ENCODE measurements at places on chromosomes 7 and 10.

GRCh38 chr10:10605551-10606081 lies 412.1 kb upstream of the CELF2 start:
- no peak for DNase-seq

GRCh38 chr7:133265821-133266220 lies 12.9 kb downstream of the EXOC4 start:
- DNase-seq, result no peak

GRCh38 chr7:81791568-81792518 lies 22.0 kb upstream of the HGF start:
- DNase-seq, result no peak

DNA sequence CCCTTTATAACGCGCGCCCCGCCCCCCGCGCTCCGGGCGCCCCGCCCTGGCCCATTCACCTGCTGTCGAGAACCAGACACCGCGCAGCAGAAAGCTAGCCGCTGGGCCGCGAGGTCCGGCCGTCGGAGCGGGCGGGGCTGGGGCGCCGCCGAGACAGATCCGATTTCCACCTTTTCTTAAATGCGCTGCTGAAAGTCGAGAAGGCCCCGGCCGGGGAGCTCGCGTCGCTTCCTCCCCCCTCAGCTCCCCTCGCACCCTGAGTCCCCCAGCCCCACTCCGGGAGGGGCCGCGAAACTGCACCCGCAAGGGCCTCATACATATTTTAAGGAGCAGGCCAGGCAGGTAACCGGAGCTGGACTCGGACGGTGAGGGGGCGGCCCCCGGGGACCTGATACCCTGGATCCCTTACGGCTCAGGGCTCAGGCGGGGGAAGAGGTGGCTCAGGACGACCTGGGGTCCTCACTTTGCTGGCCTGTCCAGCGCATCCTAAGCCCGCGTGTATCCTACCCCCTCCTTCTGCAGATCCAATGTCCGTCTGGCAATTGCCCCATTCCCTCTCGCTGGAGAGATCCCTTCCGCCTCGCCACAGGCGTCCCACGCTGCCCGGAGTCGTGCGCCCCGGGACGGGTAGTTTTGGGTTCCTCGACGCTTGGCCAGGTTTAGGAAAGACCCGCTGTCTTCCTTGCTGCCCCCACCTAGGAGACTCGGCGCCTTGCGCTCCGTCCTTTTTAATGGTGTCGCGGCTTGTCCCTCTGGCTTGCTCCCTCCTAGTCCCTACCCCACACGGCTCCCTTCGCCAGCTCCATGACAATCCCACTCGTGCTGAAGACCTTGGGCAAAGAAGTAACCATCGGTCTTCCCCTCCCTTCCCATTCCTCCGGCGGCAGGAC lies 170.6 kb downstream of the UBE2H start:
- no peak for DNase-seq

GRCh38 chr10:132855889-132856288 lies 69.9 kb upstream of the NKX6-2 start:
- DNase-seq, result no peak

DNA sequence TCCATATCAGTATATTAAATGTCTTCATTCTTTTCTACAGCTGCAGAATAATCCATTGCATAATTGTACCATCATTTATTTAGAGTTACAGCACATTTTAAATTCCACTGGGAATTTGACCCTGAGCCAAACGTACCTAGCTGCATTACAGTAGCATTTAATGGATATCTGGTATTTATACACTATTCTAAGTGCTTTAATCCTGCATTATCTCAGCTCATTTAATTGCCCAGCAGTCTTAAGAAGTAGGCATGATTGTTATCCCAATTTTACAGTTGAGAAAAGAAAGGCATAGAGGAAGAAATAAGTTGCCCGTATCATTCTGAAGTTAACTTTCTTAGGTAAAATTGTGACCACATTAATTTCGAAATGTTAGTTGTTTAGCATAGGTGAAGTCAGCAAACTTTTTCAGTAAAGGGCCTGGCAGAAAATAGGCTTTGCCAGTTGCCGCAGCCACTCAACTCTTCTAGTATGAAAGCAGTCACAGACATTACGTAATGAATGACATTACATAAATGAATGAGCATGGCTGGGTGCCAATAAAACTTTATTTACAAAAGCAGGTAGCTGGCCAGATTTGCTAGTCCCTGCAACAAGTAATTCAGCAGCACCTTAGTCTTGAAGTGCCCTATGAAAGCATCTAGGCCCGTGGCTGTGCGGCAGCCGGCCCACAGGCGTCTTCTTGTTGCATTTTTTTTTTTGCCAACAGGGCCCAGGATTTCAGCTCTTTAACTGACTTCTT lies 30.0 kb downstream of the GUSB start:
- DNase-seq, result no peak

DNA sequence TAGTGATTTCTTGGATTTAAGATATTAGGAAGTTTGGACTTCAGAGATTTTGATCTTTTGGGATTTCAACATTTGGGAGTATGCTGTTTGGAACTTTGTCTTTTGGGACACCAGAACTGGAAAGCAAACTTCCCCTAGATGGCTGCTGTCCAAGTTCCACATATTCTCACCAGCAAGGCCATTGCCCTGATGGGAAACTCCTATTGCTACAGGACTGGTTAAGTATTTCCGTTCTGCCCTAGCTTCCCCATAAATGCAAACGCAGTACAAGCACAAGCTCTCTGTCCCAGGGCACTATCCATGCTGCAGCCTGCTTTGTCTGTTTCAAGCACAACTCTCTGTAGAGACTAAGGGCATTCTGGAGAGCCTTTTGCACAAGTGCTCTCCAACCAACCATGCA lies 79.3 kb upstream of the SLC25A13 start:
- DNase-seq, result no peak

- DNase-seq, result no peak
Measured at GRCh38 chr10:36278176-36278575, 636.1 kb upstream of the FZD8 start.

DNA sequence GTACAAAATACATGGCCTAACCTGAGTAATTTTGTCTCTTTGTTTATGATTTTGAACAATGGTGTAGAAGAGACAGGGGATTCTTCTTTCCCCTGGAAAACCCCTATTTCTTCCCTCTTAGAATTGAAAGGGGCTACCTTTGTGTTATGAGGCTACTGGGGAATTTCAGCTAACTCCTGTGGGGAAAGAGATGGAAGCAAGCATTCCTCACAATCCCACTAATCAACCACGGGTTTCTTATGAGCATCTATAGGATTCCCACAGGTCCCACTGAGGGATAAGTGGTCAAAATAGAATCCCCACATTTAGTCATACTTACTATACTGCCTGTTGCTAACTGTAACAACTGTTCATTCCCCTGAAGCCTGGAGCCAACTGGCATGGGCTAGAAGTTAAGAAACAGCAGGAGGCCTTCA lies 32.2 kb upstream of the ITGB8 start:
- no peak for DNase-seq

DNA sequence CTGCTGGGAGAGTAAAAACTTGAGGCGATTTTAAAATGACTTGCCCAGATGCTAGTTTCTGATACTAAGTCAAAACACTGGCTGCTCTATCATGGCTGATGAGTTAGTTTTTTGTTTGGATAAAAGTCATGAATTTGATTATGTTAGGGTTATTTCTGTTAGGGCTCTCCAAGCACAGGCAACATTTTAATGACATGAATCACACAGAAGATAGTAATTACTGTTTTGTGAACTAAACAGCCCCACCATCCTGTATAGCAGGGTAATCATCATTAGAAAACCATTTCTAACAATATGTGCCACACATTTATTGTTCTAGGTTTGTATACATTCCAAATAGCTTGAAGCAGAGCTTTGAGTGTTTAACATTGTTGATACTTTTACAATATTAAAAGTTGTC lies 750.3 kb downstream of the ANKRD7 start:
- no peak for DNase-seq

DNA sequence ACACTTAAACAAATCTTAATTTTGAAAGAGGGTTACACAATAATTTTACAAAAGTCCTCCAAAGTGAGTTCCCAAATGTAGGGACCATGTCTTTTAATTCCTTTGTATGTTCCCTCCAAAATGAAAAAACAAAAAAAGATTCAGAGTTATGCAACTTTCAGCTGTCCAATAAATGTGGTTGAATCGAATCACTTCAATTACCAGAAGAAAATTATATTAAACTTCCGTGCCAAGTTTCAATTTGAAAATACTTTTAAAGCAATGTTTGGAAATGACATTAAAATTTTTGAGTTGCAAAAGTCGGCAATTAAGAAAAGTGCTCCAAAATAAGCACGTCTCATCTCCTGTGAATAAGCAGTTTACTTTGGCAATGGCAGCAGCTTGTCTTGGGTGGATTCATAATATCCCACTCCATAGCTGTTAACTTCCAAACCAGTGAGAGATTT lies 60.3 kb upstream of the C1GALT1 start:
- no peak for DNase-seq

- DNase-seq, result no peak
Measured at GRCh38 chr10:63724922-63725321, 203.7 kb downstream of the REEP3 start.

- DNase-seq, result no peak
Measured at GRCh38 chr10:110657973-110658691, 14.0 kb downstream of the RBM20 start.

DNA sequence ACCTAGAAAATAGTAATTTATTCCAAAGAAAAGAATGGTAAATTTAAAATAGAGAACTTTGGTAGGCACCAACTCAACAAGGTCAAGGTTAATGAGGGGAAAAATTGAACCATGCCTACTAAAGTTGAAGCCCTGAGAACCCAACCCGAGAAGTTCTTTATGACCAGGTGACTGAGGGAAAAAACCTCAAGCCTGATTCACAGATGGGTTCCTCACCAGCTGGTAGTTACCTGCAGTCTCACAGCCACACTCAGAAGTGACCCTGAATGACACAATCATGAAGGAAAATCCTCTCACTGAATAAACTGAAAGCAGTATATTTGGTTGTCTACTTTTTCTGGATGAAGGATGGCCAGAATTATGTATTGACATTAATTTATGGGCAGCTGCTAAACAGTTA lies 7.0 kb downstream of the C10orf67 start:
- no peak for DNase-seq
